CD4-positive, alpha-beta T cell treated with Interleukin-2 at 100 ng/mL for 4 hours (primary cell): ENCODE measurements at places on chromosomes 4 and X.

- no peak for DNase-seq
Measured at GRCh38 chr4:102687373-102687981, 73.3 kb downstream of the MANBA start.

DNA sequence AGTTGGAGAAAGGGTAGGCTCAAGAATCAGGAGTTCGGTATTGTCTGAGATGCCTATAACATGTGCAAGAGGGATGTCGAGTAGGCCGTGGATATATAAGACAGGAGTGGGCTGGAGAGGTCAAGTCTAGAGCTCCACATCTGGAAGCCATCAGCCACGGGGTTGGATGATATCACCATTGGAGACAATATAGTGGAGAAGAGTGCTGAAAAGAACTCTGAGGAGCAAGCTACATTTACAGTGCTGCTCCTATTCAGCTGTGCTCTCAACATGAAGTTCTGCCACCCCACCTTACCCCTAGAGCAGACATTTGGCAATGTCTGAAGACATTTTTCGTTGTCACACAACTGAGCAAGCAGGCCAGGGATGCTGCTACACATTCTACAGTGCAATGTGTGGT, 20.9 kb upstream of the PLAC1 start:
- no peak for DNase-seq

GRCh38 chr4:101853028-101853427, 62.5 kb downstream of the BANK1 start:
- DNase-seq: no peak

DNA sequence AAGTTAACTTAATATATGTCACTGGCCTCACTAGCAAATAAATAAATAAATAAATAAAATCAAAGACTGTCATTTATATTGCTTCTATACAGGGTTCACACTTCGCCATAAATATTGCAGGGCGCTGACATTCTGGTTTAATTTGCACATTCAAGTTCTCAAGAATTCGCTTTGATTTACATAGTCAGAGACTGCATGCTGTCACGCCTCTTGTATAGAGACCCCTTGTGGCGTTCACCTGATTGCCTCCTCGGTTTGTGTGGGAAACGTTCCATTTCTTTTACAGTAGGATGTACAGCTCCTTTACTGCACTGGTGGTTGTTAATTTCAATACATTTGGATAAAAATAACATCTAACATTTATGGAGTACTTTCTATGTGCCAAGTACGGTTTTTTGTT, 71.3 kb upstream of the ADGRG2 start:
- DNase-seq: no peak

DNA sequence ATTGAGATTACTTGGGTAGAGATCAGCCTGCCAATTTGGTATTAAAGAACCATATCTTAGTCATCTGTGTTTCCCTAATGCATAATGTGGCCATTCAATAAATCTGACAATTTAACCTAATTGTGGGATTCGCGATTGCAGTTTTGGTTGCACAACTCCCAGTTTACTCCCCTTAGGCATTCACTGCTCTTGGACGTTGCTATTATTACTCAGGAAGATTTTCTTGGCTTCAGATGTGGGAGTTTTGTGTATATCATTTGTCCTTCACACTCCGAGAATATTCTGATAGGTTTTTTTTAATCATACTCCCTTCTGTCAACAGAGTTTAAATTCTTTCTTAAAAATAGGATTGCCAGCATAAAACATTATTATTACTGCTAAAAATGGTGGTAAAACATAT, 22.0 kb upstream of the TRPC3 start:
- no peak for DNase-seq

DNA sequence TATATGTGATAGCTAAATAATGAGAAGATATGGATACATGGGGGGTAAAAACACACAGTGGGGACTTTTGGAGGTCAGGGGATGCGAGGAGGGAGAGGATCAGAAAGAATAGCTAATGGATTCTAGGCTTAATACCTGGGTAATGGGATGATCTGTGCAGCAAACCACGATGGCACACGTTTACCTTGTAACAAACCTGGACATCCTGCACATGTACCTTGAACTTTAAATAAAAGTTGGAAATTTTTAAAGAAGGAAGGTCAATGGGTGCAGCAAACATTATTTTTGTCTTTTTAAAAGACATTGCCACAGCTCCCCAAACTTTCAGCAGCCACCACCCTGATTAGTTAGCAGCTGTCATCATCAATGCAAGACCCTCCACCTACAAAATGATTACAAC, 29.7 kb upstream of the UGT2B15 start:
- no peak for DNase-seq
